T-cell (primary cell): ENCODE measurements at places on chromosomes 4 and X. TPM values are rescaled to one million over a fixed set of nuclear protein-coding genes. Genes with fewer than 3 reads are reported as not detected.

MTTP gene
- total RNA-seq = 0.19 TPM

C4orf50 gene
- 0.69 TPM for total RNA-seq

- H3K4me3 ChIP-seq = no peak overlapping the region
- H3K27ac ChIP-seq = no peak overlapping the region
- no peaks in the 10 kb centered on the region for H3K27me3 ChIP-seq
- H3K4me1 ChIP-seq = no peaks in the 10 kb centered on the region
- no peak for DNase-seq
These were observed 105.8 kb downstream of the FAT4 start for GRCh38 chr4:125420526-125420925.

GRCh38 chr4:8917321-8917811 lies 45.7 kb upstream of the HMX1 start:
- H3K27me3 ChIP-seq = peaks cover 40% of the 10 kb centered on the region
- H3K36me3 ChIP-seq = no peaks in the 10 kb centered on the region
- DNase-seq = no peak
- no peaks in the 10 kb centered on the region for H3K4me1 ChIP-seq
- no peak overlapping the region for H3K27ac ChIP-seq

DNA sequence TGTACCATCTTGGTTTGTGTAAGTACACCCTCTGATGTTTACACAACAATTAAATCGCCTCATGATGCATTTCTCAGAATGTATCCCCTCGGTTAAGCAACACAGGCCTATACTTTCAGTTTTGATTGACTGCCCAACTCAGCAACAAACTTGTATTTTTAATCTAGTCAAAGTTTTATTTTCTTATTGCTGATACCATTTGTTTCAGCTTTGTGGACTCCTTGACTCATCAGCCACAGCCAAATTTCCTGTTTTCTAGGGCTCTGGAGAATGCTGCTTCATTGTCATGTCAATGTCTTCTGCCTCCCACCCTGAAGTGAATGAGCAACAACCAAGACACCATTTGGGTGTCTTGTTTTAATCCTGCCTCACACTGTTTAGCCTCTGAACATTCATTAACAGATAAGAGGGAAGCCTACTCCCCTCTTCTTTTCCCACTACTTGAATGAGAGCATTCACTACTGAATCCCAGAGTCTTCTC lies 14.0 kb downstream of the BBS12 start:
- DNase-seq = no peak
- peaks cover 11% of the 10 kb centered on the region for H3K36me3 ChIP-seq
- no peaks in the 10 kb centered on the region for H3K27me3 ChIP-seq
- H3K4me1 ChIP-seq = no peaks in the 10 kb centered on the region
